NCI-H2171 (cell line): ENCODE measurements at places on chromosomes 2 and 18.

DNA sequence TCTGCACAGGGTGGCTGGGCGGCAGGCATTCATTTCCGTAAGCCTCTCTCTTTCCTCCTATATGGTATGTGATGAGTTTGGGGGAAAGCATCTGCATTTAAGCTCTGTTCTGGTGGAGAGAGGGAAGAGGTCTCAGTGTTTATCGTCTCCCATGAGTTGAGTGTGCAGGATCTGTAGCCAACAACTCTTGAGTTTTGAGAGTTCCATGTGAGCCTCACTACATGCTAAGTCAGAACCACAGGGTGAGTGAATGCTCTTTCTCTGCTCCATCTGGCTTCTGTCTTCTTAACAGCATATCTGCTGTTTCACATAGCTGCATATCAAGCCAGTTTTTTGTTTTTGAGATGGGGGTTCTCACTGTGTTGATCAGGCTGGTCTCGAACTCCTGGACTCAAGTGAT is 22.7 kb downstream of the RAB31 start:
- no peak for DNase-seq

GRCh38 chr2:119184512-119184911 is 26.0 kb upstream of the C1QL2 start:
- no peak for DNase-seq

- no peak for DNase-seq
Measured at GRCh38 chr18:59742325-59743111, 45.3 kb upstream of the CCBE1 start.

DNA sequence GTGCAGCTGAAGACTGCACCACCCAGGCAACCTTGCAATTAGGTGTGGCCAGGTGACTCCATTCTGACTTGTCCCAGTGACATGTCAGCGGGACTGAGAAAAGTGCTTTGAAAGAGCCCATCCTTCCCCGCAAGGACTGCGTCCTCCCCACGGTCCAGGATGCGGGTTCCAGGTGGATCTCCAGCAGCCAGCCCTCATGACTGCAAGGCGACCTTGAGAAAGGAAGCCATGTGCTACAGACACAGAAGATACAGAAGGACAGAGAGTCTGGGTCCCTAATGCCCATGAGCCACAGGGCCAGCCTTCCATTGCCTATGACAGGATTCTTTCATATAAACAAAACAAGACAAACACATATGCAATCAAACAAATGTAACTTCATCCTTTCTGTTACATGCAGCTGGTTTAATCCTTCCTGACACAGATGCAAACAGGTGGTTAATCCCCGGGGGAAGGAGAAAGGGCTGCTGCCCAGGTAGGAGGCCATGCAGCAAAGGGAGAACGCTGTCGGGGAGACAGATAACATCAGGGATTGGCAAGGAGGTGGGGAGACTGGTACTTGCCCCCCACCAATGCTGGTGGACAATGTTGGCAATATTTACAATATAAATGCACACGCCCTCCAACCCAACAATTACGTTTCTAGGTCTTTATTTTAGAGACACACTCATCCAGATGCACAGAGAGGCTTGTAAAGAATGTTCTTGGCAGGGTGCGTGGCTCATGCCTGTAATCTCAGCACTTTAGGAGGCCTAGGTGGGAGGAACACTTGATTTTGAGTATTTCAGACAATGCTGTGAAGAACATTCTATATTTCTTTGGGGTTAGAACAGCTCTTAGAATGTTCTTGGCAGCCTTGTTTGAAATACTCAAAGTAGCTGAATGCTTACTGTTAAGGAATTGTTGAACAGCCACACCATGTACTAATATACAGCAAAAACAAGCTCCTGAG is 64.8 kb downstream of the NCAPH start:
- DNase-seq: no peak

DNA sequence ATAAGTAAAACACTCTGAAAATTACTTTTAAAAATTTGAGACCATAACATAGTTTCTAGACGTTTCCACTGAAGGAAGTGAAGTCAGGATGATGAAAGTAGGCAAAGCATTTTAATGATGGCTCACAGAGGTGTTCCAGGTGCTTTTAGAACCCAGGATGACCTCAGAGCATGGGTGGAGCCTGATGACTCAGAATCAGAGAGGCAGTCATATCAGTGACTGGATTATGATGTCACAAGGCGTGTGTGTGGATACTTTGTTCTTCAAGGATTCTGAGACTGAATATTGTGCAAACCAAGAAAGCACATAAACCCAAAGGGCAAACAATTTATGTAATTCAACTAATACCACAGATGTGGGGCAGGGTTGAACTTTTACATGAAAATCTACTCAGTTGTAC is 208.0 kb upstream of the FBXO11 start:
- no peak for DNase-seq

DNA sequence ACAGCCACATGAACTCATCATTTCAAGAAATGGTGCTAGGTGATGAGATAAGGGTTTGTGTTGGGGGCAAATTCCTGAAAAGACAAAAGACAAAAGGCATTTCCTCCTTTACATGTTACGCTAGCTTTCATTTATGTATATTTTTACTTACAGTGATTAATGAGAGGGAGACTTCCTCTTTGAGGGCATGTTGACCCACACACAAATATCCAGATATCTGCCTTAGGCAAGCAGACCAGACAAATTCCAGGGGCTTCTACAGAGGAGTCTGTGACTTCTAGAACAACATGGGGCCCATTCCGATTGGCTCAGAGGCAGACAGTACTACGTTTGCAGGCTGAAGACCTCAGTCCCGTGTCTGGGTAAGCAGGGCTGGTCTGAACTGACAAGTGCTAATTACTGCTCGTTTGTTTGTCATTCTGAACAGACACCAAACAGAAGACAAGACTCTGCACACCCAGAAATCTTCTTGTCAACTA is 74.8 kb upstream of the ST6GAL2 start:
- DNase-seq: no peak

DNA sequence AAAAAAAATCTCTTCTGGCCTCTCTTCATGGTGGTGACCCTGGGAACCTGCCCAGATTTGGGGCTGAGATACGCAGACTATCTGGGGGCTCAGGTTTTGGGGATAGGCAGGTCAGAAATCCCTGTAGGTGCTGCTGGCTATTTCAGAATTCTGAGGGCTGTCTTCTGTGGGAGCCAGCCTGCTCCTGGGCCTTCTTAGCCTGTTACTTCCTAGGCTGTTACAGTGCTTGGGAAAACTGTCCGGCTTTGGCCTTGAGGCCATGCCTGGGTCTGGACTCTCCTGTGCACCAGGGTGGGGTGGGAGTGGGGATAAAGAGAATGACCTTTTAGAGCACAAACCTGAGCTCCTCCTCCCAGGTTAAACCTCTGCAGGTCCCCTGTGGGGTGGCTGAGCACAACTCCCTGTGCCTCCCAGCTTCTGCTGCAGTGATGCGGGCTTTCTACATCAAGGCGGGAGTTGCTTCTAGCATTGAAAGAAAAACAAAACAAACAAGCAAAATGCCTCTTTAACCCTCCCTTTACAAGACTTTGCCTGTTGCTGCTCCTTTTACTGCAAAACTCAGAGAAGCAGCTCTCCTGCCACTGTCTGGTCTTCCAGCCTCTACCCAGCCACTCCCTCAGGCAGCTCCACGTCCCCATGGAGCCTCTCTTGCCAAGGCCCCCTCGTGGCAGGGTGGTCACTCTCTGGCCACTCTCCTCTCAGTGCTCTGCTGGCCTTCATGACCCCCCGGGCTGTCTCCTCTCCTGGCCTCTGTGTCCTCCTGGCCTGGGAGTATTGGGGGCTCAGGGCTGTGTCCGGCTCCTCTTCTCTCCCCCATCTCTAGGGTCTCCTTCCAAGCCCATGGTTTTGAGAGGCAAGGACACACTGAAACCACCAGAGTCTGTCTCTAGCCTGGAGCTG is 293.0 kb upstream of the HS6ST1 start:
- no peak for DNase-seq

DNA sequence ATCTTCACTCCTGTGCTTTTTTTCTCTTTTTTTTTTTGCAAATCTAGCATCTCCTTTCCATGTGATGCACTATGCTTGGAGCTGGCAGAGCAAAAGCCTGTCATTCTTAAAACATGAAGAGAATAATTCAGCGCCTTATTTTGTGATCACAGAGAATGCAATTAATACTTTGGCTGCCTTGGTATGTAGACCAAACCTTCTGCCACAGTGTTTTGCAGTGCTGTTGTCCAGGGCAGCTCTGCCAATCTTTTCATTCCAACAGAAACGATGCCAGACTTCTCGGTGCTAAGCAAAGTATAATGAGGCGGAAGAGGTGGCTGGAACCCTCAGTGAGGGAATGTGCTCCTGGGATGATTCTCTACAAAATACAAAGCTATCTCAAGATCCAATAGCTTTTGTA is 25.6 kb downstream of the BCL2 start:
- no peak for DNase-seq

- no peak for DNase-seq
Measured at GRCh38 chr2:165448406-165448805, 21.1 kb upstream of the CSRNP3 start.

DNA sequence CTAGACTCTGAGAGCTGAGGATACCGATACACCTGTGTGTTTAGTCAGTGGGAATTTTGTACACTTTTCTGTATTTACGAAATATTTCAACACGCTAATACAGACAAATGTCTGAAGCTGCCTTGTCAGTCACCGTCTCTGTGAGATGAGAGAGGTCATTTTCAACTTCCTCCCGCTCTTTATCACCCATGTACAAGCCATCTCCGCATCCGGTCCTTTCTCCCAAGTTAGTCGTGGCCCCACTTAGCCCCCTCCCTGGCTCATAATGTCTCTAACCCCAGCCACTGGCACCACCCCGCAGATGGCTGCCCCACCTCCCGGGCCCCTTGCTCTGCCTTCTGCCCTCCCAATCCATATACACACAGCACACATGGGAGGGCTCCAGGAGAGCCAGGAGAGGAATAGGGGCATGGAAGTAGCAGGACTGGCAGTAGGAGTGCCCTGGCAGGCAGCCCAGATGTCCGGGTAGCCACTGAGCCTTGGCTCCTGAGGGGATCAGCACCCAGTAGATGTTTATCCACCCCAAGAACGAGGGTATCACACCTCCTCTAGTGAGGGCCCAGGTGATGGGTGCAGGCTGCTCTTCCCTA is 2.0 kb upstream of the RUFY4 start:
- no peak for DNase-seq

GRCh38 chr2:71851094-71851750 is 296.4 kb downstream of the CYP26B1 start:
- no peak for DNase-seq

- DNase-seq: no peak
Measured at GRCh38 chr18:63189817-63190216, 129.8 kb downstream of the BCL2 start.

- DNase-seq: no peak
Measured at GRCh38 chr18:25465152-25465732, 113.3 kb upstream of the ZNF521 start.

GRCh38 chr18:11871501-11871900 is 20.3 kb downstream of the CHMP1B start:
- no peak for DNase-seq

- DNase-seq: peak; percentile 86
Measured at GRCh38 chr2:50729306-50730049, 302.5 kb downstream of the NRXN1 start.

- no peak for DNase-seq
Measured at GRCh38 chr2:46082531-46083485, 214.4 kb upstream of the EPAS1 start.

DNA sequence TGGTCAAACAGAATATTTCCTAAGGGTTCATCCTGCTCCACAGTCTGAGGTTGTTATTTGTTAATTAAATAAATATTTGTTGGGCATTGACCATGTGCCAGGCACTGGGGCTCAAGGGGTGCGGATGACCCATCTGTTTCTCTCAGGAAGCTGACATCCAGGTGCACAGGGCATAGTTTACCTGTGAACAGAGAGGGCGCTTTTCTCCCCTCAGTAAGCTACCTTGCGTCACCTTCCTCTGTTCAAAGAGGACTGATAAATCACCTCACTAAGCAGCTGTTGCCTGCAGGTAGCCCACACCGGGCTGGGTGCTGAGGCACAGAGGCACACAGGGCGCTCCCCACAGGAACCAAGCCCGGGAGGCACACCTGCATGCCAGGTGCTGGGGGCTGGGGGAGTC is 41.6 kb downstream of the SH3RF3 start:
- DNase-seq: no peak

- DNase-seq: no peak
Measured at GRCh38 chr2:68158134-68158447, 403 bp downstream of the PNO1 start.

DNA sequence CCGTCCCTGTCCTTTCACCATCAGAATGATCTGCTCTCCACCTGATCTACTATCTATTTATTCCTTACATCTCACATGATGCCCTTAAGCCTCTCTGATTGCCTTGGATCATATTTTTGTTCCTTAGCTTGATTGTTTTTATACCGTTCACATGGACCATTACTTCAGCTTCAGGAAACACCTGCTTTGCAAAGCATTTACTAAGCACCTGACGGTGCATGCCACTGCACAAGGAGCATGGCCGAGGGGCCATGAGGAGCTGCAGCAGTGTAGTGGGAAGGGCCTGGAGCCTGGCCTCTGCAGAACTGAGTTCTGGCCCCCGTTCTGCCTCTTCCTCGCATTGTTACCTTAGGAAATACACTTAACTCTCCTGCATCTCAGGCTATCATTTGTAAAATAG is 124.1 kb upstream of the NDUFV2 start:
- DNase-seq: no peak

GRCh38 chr2:46813020-46813415 is 102.6 kb downstream of the MCFD2 start:
- DNase-seq: no peak

DNA sequence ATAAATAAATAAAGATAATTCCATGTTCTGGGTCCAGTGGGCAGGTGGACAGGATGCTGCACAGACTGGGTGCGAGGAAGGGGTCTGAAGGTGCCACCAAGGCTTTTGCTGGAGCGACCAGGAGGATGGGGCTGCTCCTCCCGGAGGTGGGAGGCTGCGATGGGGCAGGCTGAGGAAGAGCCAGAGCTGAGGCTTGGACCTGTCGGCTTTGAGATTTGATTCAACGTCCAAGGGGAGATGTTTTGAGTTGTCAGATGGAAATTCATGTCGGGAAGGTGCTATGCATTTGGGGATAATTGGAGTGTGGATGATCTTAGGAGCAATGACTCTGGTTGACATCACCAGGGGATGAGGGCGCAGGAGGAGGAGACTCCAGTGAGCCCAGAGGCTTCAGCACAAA is 11.7 kb downstream of the ALLC start:
- DNase-seq: no peak

DNA sequence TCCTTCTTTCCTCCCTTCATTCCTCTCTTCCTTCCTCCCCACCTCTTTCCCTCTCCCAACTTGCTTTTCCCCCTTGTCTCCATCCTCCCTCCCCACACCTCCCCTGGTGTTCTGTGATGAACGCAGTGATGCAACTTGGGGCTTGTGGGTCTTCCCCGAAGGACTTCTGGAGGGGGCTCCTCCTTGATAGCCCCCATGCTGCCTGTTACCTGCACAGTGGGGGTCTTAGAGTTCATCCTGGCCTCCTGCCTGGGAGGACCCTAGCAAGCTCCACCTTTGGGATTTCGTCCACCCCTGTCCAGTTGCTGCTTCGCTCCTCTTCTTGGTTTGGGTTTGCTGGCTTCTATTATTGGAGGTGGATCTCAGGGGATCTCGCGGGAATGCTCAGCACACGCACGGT is 43.7 kb upstream of the AFF3 start:
- no peak for DNase-seq

GRCh38 chr18:62144338-62144737 is 42.5 kb downstream of the PIGN start:
- no peak for DNase-seq

- DNase-seq: no peak
Measured at GRCh38 chr18:12838178-12838634, 45.8 kb downstream of the PTPN2 start.

GRCh38 chr2:83172841-83173240 is 1286.2 kb downstream of the SUCLG1 start:
- no peak for DNase-seq
